GM12878 (cell line): ENCODE measurements at places on chromosomes 1 and 21. TPM values are rescaled to one million over a fixed set of nuclear protein-coding genes. Genes with fewer than 3 reads are reported as not detected.

MPZL1 gene
- 41.8 and 42.0 TPM in 2 replicates for total RNA-seq

TBX15 gene
- 1.1 TPM in 2 replicates for total RNA-seq

LRRC38 gene
- not detected in 2 replicates for total RNA-seq

KCNT2 gene
- not detected in 2 replicates for total RNA-seq

OR2L5 gene
- total RNA-seq: not detected in 2 replicates

XCL2 gene
- total RNA-seq: 2.1 and 2.4 TPM in 2 replicates

FBXO44 gene
- 12.9 and 13.2 TPM in 2 replicates for total RNA-seq

SPATA46 gene
- total RNA-seq: not detected in 2 replicates
